ENCODE measurements at places on chromosomes 4 and X.

DNA sequence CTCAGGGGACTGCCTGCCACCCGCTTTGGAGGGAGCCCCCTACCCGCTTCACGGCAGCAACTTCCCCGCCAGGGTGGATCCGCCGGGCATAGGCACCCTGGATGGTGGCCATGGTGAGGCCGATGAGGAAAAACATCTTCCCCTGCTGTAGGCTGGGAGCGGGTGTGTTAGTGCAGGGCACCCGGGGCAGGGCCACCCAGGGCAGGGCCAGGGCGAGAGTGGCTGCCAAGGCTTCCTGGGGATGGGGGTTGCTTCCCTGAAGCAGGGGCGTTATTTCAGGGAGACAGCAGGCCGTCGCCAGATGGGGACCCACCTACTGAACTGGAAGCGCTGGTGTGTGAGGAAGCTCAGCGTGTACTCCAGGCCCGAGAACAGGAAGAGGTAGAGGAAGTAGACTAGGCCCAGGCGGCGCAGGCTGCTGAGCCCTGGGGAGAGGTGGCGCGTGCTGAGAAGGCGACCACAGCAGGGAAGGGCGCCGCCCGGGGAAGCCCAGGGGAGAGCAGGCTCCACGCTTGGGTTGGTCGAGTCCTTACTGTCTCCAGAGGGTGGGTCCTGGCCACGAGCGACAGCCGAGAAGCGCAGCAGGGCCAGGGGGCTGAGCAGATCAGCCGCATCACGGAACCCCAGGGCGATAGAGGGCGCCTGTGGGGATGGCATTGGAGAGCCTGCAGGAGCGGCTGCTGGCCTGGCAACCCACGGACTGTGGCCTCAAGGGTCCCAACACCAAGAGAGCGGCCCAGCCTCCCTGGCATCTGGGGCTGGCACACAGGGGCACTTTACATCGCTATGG, 31.5 kb downstream of the NOP14 start:
- DNase-seq: peak; percentile 55

- DNase-seq: no peak
These were observed 70.8 kb upstream of the PACRGL start for GRCh38 chr4:20629186-20630106.

GRCh38 chr4:137394018-137394417, 138.3 kb downstream of the PCDH18 start:
- DNase-seq: no peak

GRCh38 chr4:76215077-76215476, 1.5 kb upstream of the SCARB2 start:
- DNase-seq: no peak

GRCh38 chrX:15973299-15973698, 118.7 kb upstream of the AP1S2 start:
- DNase-seq: peak; percentile 10

DNA sequence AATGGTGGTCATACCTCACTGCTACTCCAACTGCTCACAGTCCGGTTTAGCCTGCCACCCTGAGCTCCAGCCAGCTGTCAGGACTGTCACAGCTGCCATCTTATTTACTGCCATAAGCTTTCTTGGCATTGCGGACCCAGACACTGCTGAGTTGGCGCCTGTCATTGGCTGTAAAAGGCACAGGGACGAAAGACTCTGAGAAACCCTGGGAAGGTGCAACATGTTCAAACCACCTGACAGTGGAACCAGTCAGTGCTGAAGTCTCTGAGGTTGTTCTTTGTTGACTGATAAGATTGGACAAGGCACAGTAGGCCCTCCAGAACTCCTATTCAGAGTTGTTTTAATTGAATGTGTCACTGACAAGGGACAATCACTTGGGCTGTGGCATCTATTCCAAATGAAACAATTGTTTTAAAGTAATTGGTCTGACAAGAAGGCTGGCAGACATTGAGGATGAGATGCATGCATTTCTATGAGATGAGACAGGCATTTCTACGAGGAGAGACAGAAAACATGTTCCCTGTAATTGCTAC, 927.8 kb downstream of the STPG2 start:
- no peak for DNase-seq

DNA sequence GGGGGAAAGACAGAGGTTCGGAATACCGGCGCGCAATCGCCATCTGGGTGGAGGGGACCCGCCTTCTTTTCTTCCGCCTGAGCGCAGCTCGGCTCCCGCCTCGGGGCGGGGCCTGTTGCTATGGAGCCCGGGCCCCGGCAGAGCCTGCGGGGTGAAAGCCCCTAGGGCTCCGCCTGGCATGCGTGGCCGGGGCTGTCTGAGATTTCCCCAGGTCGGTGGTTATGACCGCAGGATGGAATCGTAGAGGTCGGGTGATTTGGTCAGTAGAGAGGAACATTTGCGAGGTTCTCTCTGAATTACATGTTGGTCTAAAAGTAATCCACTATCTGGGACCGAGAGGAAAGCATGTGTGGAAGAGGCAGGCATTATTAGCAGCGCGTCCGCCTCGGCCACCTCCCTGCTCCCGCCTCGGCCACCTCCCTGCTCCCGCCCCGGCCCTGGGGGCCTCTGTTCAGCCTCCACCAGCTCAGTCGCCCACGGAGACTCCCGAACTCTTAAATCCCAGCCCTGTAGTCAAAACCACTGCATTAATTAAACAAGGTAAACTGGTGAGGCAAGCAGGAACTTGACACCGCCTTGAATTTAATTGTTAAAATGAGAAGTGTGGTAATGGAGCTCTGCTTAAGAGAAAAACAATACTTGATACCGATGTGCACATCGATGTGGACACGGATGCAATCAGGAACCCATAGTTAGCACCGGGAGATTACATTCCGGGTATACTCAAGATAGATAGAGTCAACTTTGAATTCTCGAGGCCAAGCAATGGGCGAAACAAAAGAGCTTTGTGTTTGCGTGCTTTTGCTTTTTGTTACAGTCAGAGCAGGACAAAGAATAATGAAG, 45.2 kb downstream of the TRIM2 start:
- peak; percentile 66 for DNase-seq

DNA sequence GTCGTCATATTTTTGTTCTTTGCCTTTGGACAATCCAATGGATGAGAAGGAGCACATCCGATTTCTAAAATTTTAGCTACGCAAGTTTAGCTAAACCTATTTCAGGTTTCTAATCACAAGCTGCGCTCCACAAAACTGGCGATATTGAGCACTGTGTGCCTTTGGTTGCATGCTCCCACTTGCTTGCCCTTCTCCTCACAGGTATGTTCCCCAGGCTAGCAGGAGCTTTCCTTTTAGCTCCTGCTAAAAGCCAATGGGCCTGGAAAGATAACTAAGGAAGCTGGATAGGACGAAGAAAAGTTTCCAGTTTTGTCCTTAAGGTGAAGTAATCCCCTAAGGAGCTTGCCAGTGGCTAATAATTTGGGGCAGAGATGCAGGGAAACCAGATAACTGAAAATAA, 975.2 kb downstream of the FSTL5 start:
- no peak for DNase-seq

GRCh38 chr4:112279025-112279881, 6.5 kb downstream of the TIFA start:
- DNase-seq: no peak

DNA sequence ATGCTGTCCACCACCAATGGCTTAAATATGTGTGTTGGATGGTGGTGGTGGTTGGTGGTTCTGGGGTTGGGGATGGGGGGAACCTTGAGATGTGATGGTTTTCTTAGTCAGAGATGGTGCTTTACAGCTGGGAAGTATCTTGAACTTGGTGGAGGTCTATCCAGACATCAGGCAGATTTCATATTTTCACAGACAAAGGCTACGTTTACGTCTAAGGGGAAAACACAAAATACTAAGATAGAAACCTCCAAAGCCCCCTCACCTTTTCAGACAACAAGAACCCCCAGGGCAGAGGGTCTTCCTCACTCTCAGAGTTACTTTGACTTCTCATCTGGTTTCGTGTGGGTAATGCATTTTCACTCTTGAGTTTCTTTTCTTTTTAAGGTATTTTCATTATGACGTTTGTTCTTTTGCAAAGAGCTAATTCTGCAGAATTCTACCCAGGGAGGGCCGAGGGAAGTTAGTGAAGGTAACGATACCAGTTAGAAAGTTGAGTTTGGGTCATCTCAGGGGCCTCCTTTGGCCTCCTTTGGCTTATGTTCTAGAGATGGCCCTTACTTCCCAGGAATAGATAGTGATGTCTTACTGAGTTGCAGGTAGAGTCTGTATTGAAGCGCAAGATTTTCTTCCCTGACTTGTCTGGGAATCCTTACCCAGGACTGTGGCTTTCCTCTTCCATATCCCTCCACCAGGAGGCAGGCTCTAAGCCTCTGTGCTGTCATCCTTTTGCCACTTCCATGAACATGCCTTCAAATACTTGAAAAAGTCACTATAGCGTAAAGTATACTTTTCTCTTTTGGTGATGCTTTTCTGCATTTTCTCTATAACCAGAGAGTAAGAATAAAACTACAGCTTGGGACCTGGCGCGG, 31.9 kb downstream of the RHOH start:
- DNase-seq: no peak

DNA sequence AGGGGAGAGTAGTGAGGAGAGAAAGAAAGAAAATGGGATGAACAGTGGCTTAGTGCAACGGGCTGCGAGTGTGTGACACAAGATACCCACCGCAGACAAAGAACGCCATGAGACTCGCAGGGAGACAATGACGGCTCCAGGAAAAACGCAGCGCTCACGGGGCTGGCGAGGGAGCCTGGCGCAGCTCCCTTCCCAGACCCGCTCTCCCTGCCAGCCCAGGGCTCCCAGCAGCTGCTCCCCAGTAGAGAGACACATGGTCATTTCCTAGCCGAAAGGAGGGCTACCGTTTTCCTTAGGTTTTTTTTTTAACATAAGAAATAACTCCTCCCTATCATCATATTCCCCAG, 149.5 kb downstream of the MAML3 start:
- DNase-seq: no peak

GRCh38 chr4:181479141-181479540, 764.1 kb upstream of the TENM3 start:
- no peak for DNase-seq
